ENCODE measurements at places on chromosomes 4 and X. TPM values are rescaled to one million over a fixed set of nuclear protein-coding genes. Genes with fewer than 3 reads are reported as not detected.

- DNase-seq, result peak; percentile 52
These were observed 353.3 kb downstream of the ARHGAP24 start for GRCh38 chr4:85828027-85828890.

DNA sequence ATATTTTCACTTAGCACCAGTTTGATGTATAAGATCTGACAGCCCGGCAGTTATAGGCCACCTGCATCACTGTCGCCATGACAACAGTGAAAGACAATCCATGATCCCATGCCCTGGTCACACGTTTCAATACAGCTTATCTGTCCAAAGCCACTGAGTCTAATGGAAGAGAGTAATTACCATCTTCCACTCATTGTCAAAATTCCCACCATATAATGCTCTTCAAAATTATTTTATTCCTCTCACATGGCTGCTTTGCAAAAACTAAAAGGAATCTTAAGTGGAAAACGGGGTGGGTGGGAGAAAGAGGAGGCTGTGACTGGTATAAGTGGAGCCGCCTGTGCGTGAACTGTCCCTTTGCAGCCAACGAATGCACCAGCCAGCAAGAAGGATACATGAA lies 44.2 kb downstream of the MAML3 start:
- DNase-seq, result no peak

DNA sequence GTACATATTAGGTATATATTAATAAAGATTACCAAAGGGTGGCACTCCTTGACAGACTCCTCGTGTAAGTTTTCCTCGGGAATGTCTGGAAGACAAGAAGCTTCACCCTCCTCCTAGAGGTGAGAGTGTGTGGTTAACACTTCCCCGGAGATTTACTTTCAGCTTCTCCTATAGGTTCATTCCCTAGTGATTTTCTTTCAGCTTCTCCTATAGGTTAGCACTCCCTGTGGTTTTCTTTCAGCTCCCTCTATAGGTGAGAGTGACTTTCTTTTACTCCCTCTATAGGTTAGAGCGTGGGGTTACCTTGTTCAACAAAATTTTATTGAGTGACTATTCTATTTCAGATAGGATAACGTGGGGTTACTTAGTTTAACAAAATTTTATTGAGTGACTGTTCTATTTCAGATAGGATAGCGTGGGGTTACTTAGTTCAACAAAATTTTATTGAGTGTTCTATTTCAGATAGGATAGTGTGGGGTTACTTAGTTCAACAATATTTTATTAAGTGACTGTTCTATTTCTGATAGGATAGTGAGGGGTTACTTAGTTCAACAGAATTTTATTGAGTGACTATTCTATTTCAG lies 106.0 kb upstream of the PLAC1 start:
- DNase-seq, result no peak

DNA sequence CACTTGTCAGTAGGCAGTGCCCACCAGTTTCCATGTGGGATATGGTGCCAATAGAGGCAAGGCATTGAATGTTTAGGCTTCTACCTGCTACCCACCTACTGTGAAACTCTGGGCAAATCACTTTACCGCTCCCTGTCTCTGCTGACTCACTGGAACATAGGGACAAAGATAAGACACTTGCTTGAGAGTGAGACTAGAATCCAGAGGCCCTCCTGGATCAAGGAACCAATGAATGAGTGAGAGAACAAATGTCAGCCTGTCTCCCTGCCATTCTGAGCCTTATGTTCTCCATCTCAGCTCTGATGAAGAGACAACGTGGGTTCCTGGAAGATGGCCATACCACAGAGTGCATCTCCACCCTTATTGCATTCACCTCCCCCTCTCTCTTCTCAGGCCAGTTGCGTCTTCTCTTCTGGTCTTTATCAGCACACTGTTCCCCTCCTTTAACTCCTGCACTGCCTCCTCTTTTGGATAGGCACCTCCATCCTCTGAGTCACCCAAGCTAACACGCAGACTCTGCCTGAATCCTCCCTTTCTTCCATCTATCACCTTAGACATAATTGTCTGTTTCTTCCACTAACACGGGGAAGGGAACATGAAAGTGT lies 15.4 kb upstream of the PRRG3 start:
- no peak for DNase-seq

DNA sequence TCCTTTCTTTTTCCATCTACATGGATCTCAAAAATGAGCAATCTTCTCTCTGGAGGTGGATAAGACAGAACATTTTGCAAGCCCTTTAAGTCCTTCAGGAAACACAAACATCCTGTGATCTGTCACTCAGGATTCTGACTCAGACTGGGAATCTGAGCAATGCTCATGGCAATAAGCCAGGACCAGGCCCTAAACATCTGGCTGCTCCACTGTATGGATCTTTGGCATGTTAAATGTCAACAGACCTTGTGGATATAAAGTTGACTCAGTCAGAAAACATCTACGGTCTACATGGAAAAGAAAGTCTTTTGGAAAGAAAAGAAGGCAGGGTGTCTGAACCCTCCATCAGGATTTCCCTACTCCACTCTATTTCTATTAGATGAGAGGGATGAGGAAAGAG lies 17.8 kb upstream of the CHIC2 start:
- DNase-seq, result no peak

- DNase-seq, result no peak
These were observed at the start of gene MTTP for GRCh38 chr4:99574530-99575324. Gene MTTP, plus strand, starts transcription at chr4:99574824. Its CDS starts 86 bp downstream, at chr4:99574910.

DNA sequence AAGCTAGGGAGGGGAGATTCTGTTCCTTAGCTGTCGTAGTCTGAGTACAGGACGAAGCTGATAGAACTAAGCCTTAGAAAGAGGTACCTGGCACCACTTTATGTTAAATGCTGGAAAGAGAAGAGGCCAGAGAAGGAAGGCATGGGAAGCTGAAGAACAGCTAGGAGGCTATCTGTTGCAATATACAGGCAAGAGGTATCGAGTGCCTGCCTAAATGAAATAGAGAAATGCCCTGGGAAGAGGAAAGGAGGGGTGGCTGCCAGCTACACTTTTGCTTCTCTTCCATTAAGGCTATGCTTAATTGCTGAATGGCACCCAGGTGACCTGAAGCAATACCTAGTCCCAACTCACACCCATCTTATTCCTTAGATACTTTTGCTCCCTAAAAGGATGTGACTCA lies 380.4 kb upstream of the FGF13 start:
- DNase-seq, result no peak

DNA sequence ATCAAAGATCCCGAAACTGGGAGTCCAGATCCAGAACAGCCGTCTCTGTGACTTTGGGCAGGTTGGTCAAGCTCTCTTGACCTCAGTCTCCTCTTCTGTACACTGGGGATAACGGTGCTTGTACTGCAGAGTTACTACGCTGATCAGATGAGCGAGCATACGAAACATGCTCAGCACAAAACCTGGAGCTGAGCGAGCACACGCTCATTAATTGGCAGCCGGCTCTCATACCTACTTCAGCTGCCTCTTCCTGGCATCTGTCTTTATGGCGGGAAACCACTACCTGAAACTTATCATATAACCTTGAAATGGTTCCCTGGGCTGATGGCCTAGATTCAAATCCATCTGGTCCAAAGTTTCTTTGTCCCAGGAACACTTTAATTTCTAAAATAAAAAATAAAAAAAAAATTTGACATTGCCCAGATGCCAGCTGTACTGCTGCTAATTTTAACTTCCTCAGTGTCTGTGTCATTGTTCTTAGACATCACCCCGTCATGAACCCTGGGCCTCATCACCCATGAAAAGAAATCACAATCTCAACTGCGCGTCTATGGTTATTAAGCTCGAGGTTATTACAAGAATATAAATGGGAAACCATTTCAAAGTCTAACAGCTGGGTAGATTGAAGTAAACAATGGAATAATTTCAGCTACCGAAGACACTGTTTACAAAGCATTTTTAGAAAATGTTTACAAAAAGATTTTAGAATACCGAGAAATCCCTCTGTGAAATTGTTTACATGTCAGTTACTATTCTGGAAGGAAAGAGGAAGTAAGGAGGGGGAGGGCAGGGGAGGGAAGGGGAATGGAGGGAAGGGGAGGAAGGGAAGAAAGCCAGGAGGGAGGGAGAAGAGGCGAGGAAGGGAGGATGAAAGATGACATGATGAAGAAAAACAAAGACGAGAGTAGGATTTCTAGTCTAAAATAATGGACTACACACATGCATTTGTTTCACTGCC lies 49.0 kb downstream of the CRMP1 start:
- DNase-seq, result no peak

DNA sequence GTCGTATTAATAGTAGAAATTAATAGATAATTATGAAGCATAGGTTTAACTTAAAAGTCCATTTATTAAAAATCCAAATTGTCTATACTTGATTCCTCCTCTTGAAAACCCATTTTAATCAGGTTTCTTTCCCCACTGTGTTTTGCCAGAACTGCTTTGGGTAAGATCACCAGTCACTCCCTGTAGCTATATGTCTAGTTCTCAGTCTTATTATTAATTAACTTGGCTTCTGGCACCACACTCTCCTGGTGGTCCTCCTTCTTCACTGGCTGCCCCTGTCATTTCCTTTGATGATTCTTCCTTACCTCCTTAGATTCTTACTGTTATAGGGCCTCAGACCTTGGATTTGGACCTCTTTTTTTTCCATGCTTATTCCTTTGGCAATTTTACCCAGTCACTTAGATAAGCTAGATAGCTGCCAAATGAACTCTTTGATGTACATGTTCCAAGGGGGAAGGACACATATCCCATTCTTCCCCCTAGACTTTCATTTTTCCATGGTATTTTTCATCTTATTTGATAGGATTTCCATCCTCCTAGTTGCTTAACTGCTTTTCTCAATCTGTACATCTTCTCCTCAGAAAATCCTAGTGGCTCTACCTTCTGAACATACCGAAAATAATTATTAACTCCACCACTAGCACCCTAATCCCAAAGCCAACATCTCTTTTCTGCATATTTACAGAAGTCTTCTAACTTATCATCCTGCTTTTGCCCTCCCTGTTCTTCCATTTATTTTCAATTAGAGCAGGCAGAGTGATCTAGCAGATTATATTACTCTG lies 24.5 kb downstream of the GIMD1 start:
- no peak for DNase-seq

- no peak for DNase-seq
These were observed 620.9 kb upstream of the GALNT7 start for GRCh38 chr4:172547724-172548123.

LAMP2 gene
- polyA plus RNA-seq, result 150 TPM

Data from renal pelvis (tissue), 12 donors.